ENCODE measurements at places on chromosomes 3 and 15.

DNA sequence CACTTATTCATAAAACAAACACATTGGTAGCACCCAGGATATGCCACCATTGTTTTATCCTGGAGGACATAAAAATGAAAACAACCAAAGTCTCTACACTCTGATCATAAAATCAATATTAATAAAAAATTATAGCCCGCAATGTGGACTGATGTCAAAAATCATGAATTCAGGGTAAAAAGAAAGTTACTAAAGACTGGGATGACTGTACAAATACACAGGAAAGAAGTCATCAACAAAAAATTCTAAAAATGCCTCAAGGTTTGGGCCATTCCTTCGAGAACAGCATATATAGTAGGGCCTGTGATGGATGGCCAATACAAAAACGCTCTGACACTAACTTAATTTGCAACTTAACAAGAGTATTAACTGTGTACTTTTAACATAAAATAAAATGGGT is 76.8 kb downstream of the THBS1 start:
- H3K4me1 ChIP-seq, result no peaks in the 10 kb centered on the region
- peaks cover 5% of the 10 kb centered on the region for H3K36me3 ChIP-seq
- no peak overlapping the region for H3K27ac ChIP-seq
- peaks cover 6% of the 10 kb centered on the region for H3K27me3 ChIP-seq

DNA sequence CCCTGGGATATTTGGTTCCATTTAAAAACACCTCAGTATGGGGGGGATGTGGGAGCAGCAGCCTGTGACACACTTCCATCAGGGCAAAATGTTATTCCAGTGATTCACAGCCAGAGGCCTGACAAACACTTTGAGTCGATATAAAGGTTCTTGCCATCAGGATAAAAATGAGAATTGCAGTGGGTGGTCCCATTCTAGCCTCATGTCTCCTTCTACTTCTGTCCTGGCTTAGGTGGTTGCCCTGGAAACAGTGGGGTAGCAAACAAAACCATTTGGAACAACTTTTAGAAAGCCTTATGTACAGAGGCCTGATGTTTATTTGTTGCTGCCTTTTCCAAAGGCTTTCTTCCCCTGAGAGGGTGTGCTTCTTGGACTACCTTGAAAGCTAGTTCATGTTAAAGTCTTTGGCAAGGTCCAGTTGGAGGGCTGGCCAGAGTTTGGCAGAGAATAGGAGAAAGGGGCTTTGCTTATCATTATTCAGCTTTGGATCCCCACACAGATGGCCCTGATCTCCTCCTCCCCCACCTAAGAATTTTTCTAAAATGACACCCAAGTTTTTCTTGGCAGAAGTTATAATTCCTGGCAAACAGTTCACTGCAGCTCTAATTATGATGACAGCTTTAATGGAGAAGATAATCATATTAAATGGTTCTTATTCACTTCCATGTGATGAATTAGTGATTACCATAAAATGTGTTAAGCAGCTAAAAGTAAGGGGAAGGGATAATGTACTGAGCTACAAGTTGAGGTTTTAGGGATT is 84.2 kb upstream of the ZNF280D start:
- no peak overlapping the region for H3K27ac ChIP-seq
- no peak overlapping the region for H3K4me3 ChIP-seq
- H3K4me1 ChIP-seq, result no peaks in the 10 kb centered on the region
- no peaks in the 10 kb centered on the region for H3K36me3 ChIP-seq

- H3K4me3 ChIP-seq, result no peak overlapping the region
- no peaks in the 10 kb centered on the region for H3K36me3 ChIP-seq
- peaks cover 2% of the 10 kb centered on the region for H3K27me3 ChIP-seq
- H3K4me1 ChIP-seq, result no peaks in the 10 kb centered on the region
- DNase-seq, result no peak
Observed at GRCh38 chr15:76913737-76914136, 8.6 kb upstream of the SCAPER start.

- H3K36me3 ChIP-seq, result peaks cover 3% of the 10 kb centered on the region
- H3K27me3 ChIP-seq, result no peaks in the 10 kb centered on the region
- H3K4me1 ChIP-seq, result peaks cover 3% of the 10 kb centered on the region
- DNase-seq, result no peak
Observed at GRCh38 chr15:55202206-55202605, 5.5 kb upstream of the RSL24D1 start.

GRCh38 chr3:123357275-123357674 is 91.6 kb downstream of the ADCY5 start:
- H3K27ac ChIP-seq, result no peak overlapping the region
- DNase-seq, result no peak
- peaks cover 15% of the 10 kb centered on the region for H3K27me3 ChIP-seq
- no peak overlapping the region for H3K4me3 ChIP-seq
- H3K4me1 ChIP-seq, result no peaks in the 10 kb centered on the region
- H3K36me3 ChIP-seq, result peaks cover 5% of the 10 kb centered on the region

All from naive thymus-derived CD8-positive, alpha-beta T cell (primary cell).